ENCODE measurements at places on chromosomes 2 and 18. TPM values are rescaled to one million over a fixed set of nuclear protein-coding genes. Genes with fewer than 3 reads are reported as not detected.

The CD8B2 gene
- total RNA-seq, result not detected

The OSR1 gene
- 0.73 TPM for total RNA-seq

The EPG5 gene
- 56.5 TPM for total RNA-seq

The MRO gene
- total RNA-seq, result 3.8 TPM

The FAM110C gene
- not detected for total RNA-seq

The TMEM17 gene
- 5.3 TPM for total RNA-seq

The SGO2 gene
- total RNA-seq, result 8.9 TPM

The ERFE gene
- total RNA-seq, result 0.34 TPM
